ENCODE measurements at places on chromosomes 5 and 9.

DNA sequence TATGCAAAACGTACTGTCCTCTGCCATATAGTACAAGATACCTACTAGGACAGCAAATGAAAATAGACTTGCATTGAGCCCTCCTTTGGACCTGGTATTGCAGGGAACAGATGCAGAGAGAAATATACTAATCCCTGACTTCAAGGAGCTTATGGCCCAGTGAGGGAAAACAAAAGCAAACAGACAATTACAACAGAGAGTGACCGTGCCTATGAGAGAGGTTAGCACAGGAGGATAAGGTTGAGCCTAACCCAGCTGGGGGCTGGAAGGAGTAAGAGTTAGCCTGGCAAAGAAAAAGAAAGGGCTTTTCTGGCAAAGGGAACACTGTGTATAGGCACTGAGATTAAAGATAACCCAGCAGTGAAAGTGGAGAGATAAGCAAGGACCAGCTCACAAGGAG is 5.5 kb downstream of the CDC26 start:
- no peak overlapping the region for H3K4me3 ChIP-seq
- DNase-seq: no peak
- H3K27ac ChIP-seq: no peak overlapping the region
- H3K4me1 ChIP-seq: peaks cover 15% of the 10 kb centered on the region
- no peaks in the 10 kb centered on the region for H3K27me3 ChIP-seq

GRCh38 chr9:36939655-36940499 is 94.2 kb downstream of the PAX5 start:
- H3K27me3 ChIP-seq: peaks cover 15% of the 10 kb centered on the region
- peaks cover 4% of the 10 kb centered on the region for H3K4me1 ChIP-seq
- no peaks in the 10 kb centered on the region for H3K36me3 ChIP-seq

- no peak for DNase-seq
- peak overlapping the region; percentile 74 for H3K4me3 ChIP-seq
- H3K36me3 ChIP-seq: no peaks in the 10 kb centered on the region
These were observed 75.3 kb upstream of the TBCA start for GRCh38 chr5:77851176-77852067.

DNA sequence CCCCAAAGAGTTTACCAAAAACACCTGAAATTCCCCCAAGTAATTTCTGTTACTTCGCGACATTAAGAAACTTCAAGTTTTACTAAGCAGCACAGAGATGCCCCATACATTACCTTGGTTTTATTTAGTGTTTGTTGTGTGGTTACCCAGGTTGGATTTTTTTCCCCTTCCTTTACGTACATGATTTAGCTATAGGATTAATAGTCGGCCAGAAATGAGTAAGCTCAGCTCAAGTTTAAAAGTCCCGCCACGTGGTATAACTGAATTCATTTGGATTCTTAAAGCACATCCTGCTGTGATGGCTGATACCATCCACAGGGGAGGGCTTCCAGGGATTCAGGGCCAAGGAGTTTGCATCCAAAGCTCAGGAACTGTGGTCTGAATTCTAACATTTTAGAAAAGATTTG is 75.9 kb downstream of the DAP start:
- peaks cover 12% of the 10 kb centered on the region for H3K4me1 ChIP-seq
- no peak overlapping the region for H3K4me3 ChIP-seq
- peaks cover 9% of the 10 kb centered on the region for H3K36me3 ChIP-seq
- no peak for DNase-seq

- no peak for DNase-seq
- no peak overlapping the region for H3K4me3 ChIP-seq
- no peaks in the 10 kb centered on the region for H3K4me1 ChIP-seq
- peaks cover 13% of the 10 kb centered on the region for H3K27me3 ChIP-seq
- no peak overlapping the region for H3K27ac ChIP-seq
These were observed 29.5 kb upstream of the LHFPL2 start for GRCh38 chr5:78677777-78678668.

DNA sequence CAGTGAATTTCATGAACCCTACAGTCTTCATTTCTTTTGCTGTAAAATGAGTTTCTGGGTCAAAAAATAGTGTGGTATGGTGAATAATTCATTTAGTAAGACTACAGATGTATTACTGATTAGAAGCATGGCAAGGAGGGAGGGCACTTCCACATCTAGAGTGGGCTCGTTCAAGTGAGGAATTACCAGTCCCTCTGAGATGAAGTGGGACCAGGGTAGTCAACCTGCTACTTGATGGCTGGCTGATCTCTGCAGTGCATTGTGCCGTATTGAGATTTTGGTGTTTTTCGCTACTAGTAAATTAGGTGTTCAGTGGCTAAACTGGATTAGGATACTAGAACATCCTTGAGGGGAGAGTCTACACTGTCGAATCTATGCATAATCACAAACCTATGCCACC is 10.8 kb downstream of the CDC37L1 start:
- DNase-seq: no peak
- no peak overlapping the region for H3K4me3 ChIP-seq
- H3K4me1 ChIP-seq: peaks cover 21% of the 10 kb centered on the region
- H3K36me3 ChIP-seq: peaks cover 38% of the 10 kb centered on the region
- H3K27ac ChIP-seq: no peak overlapping the region

DNA sequence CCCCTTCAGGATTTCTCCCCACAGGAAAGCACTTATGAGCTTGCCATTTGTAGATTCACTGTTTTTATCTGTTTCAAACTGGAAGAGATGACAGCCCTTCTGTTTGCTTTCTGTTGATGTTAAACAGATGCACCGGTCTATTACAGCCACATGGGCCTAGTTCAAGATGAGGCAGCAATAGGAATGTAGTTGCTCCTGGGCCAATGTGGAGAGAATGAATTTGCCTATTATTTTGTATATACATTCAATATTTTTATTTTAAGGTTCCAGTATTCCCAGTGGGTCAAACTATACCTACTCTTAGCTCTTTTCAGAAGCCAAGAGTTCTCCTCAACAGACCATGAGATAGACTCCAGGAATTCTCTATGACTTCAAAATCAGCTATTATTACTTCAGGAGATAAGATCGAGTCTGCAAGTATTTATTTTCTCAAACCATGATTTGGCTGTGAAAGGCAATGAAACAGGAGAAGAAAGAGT is 461.6 kb downstream of the RASEF start:
- H3K27ac ChIP-seq: no peak overlapping the region
- H3K4me1 ChIP-seq: no peaks in the 10 kb centered on the region
- H3K36me3 ChIP-seq: no peaks in the 10 kb centered on the region
- H3K4me3 ChIP-seq: no peak overlapping the region

DNA sequence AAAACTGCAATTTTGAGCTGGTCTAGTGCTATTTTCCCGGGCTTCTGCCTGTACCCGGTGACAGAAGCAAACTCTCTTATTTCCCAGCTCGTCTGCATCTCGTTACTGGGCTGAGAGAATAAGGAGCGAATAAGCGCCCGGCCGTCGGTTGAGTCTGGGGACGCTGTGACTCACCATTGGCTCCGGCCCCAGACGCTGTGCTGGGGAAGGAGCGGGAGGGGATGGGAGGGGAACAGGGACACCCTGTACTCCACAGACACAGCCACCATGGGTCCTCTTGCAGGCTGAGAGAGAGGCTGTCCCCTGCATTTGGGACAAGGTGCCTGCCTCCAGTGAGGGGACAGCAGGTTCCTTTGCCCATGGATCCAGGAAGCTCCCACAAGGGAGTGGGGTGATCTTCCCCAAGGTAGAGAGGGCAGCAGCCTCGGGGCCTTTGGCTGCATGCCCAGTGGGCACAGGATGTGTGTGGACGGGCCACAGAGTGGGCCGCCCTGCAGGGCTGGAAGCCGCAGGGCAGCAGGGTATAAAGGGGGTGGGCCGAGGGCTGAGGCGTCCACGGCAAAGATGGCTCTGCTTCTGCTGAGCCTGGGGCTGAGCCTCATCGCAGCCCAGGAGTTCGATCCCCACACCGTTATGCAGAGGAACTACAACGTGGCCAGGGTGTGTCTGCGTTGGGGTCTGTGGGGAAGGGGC is at the start of gene LCN9:
Gene LCN9 (plus strand): TSS at position 552 of the 693 bp plus-strand sequence. CDS start 13 bp downstream, at position 565.
- H3K36me3 ChIP-seq: no peaks in the 10 kb centered on the region
- H3K27ac ChIP-seq: no peak within 1 kb of the TSS
- no peak within 1 kb of the TSS for H3K4me3 ChIP-seq
- no peaks in the 10 kb centered on the region for H3K27me3 ChIP-seq
- no peak for DNase-seq

GRCh38 chr9:129611307-129611800 is 9.5 kb downstream of the C9orf50 start:
- H3K4me1 ChIP-seq: peaks cover 32% of the 10 kb centered on the region
- peaks cover 4% of the 10 kb centered on the region for H3K27me3 ChIP-seq
- no peaks in the 10 kb centered on the region for H3K36me3 ChIP-seq
- no peak for DNase-seq
- no peak overlapping the region for H3K4me3 ChIP-seq
- H3K27ac ChIP-seq: no peak overlapping the region

DNA sequence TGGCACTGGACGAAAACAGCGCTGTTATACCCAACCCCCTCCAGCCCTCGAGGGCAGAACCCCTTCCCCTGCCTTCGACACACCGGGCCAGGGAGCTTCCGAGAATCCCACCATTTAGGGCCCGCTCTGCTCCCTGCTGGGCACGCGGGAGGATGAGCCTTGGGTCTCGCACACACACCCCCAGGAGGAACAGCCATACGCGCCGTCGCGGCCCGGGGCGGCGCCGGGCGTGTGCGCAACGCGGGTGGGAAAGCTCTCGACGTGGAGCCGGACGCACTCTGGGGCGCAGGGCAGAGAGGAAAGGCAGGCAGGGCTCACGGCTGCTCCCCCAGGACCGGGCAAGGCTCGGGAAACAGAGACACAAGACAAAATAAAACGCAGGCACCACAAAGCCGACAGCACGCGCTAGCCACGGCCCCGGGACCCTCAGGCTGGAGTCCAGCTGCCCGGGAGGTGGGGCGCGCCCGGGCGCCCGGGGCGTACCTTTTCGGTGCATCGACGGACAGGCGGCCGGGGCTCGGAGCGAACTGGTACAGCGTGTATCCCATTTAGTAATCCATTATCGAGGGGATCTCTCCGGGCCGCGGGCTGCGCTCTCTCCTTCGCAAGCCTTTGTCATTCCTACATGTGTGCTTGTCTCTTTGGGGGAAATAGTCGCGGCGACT is 789 bp downstream of the SEMA6A start:
- H3K27me3 ChIP-seq: peaks cover 92% of the 10 kb centered on the region
- peak overlapping the region; percentile 66 for H3K4me3 ChIP-seq
- DNase-seq: no peak

- peaks cover 43% of the 10 kb centered on the region for H3K27me3 ChIP-seq
- H3K36me3 ChIP-seq: peaks cover 18% of the 10 kb centered on the region
- no peak overlapping the region for H3K27ac ChIP-seq
- H3K4me1 ChIP-seq: peaks cover 46% of the 10 kb centered on the region
- no peak for DNase-seq
These were observed 207.8 kb upstream of the MAP3K1 start for GRCh38 chr5:56607551-56607950.

DNA sequence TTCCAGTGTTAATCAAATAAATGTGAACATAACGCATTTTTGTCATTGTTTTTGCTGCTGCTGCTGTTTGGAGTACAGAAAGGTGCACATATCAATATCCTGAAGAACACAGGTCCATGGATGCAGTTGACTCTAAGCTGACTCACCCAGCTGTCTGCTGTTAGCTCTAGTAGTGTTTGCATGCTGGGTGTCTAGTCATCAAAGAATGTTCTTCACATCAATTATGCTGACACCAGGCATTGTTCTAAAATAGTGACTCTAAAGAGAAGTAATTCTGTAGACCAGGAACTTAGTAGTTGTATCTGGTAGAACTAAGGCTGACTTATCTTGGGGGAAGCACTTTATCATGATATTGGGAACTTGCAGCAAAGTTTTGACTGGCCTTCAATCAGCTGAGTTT is 55.7 kb upstream of the DPYSL3 start:
- DNase-seq: no peak
- no peak overlapping the region for H3K27ac ChIP-seq
- H3K4me3 ChIP-seq: no peak overlapping the region
- H3K36me3 ChIP-seq: no peaks in the 10 kb centered on the region
- no peaks in the 10 kb centered on the region for H3K4me1 ChIP-seq

- DNase-seq: no peak
- no peaks in the 10 kb centered on the region for H3K27me3 ChIP-seq
- H3K4me1 ChIP-seq: no peaks in the 10 kb centered on the region
- H3K27ac ChIP-seq: no peak overlapping the region
These were observed 102.2 kb upstream of the ICE1 start for GRCh38 chr5:5320062-5320805.

DNA sequence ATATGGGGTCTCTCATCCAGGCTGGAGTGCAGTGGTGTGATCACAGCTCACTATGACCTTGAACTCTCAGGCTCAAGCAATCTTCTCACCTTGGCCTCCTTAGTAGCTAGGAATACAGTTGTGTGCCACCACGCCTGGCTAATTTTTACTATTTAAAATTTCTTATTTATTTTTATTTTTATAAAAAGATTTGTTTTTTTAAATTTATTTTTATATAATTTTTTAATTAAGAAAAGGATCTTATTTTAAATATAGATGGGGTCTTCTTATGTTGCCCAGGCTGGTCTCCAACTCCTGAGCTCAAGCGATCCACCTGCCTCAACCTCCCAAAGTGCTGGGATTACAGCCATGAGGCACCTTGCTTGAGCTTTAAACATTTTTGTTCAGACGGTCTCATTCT is 2.4 kb upstream of the ZCCHC7 start:
- H3K4me3 ChIP-seq: no peak overlapping the region
- peaks cover 3% of the 10 kb centered on the region for H3K36me3 ChIP-seq
- H3K4me1 ChIP-seq: peaks cover 18% of the 10 kb centered on the region
- H3K27me3 ChIP-seq: peaks cover 3% of the 10 kb centered on the region

- no peak for DNase-seq
- H3K27me3 ChIP-seq: no peaks in the 10 kb centered on the region
- peaks cover 19% of the 10 kb centered on the region for H3K4me1 ChIP-seq
- peak overlapping the region; percentile 12 for H3K4me3 ChIP-seq
- no peaks in the 10 kb centered on the region for H3K36me3 ChIP-seq
- H3K27ac ChIP-seq: peak overlapping the region; percentile 39
These were observed 97.1 kb downstream of the SLC44A1 start for GRCh38 chr9:105341434-105342146.

GRCh38 chr5:171272996-171273970 is 35.8 kb upstream of the TLX3 start:
- H3K27me3 ChIP-seq: peaks cover 22% of the 10 kb centered on the region
- no peak overlapping the region for H3K4me3 ChIP-seq
- peaks cover 9% of the 10 kb centered on the region for H3K4me1 ChIP-seq
- DNase-seq: peak; percentile 45
- no peak overlapping the region for H3K27ac ChIP-seq
- no peaks in the 10 kb centered on the region for H3K36me3 ChIP-seq

GRCh38 chr9:127783111-127784008 is 2.5 kb upstream of the CDK9 start:
- peak overlapping the region; percentile 89 for H3K27ac ChIP-seq
- H3K36me3 ChIP-seq: peaks cover 18% of the 10 kb centered on the region
- peaks cover 75% of the 10 kb centered on the region for H3K4me1 ChIP-seq
- H3K27me3 ChIP-seq: no peaks in the 10 kb centered on the region

- H3K27me3 ChIP-seq: peaks cover 24% of the 10 kb centered on the region
- no peak overlapping the region for H3K4me3 ChIP-seq
- no peak for DNase-seq
- no peak overlapping the region for H3K27ac ChIP-seq
These were observed 114.6 kb downstream of the MRPL36 start for GRCh38 chr5:1685066-1685465.

- no peak overlapping the region for H3K4me3 ChIP-seq
- H3K27me3 ChIP-seq: peaks cover 90% of the 10 kb centered on the region
- H3K36me3 ChIP-seq: no peaks in the 10 kb centered on the region
- H3K27ac ChIP-seq: no peak overlapping the region
- DNase-seq: no peak
- peaks cover 35% of the 10 kb centered on the region for H3K4me1 ChIP-seq
These were observed 3.6 kb downstream of the GDNF start for GRCh38 chr5:37836235-37836591.

- no peak for DNase-seq
- H3K4me3 ChIP-seq: no peak overlapping the region
- peaks cover 1% of the 10 kb centered on the region for H3K4me1 ChIP-seq
- H3K27me3 ChIP-seq: no peaks in the 10 kb centered on the region
These were observed 33.3 kb upstream of the CDKN2AIPNL start for GRCh38 chr5:134444941-134445471.
